COLO829 (cell line): ENCODE measurements at places on chromosomes 12 and 14.
A peak's percentile ranks its signal among the peaks of the same experiment; 100 is the strongest.

- no peak for DNase-seq
These were observed 60.1 kb upstream of the PYGL start for GRCh38 chr14:51004352-51004800.

DNA sequence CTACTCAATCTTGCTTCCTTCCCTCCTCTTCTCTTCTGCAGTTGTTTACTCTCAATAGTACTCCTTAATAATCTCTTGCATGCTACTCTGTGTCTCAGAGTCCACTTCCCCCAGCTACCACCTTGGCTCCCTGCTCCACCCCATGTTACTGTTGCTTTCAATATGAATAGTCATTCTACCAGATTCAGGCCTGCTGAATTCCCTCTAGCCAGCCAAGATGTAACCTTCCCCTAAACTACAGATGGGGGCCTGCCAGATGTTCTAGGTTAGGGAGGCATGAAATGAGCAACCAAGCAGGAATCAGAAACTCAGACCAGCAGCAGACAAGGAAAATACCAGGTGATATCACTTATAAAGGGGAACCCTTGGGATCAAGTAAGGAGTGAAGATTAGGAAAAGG is 392.1 kb upstream of the DDHD1 start:
- DNase-seq = no peak

- no peak for DNase-seq
These were observed 119.2 kb downstream of the PELI2 start for GRCh38 chr14:56237398-56237797.

GRCh38 chr12:321606-322326 is 59.1 kb upstream of the SLC6A13 start:
- no peak for DNase-seq

- DNase-seq = no peak
These were observed 103.5 kb upstream of the PPP4R3A start for GRCh38 chr14:91613459-91614112.

DNA sequence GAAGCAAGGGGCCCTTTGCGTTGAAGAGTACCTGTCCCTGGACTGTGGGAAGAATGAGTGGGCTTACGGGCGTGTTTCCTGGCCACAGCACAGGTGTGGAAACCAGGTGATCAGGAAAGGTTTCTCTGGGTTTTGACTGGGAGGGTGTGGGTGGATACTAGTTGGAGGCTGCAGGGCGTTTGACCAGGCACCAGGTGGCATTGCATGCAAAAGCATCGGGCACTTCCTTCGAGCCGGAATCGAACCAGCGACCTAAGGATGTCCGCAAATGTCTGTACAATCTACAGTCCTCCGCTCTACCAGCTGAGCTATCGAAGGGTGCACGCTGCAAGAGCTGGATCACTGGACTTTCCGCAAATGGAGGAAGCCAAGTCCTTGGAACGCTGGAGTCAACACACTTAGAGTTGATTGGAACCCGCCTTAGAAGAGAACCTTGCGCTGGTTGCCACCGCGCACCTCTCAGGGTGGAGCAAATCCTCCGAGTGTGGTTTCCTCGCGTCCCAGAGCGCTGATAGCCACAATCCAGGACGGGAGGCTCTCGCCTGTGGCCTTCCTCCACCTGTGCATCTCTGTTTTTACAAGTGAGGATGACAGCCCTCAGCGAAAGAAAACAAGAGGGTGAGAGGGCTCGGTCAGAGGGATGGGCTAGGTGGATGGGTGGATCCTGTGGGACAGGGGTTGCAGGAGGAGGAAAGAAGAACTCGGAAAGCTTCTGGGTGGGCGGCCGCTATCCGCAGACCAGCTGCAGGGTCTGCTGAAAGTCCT is 21.2 kb upstream of the RNASE4 start:
- DNase-seq = peak; percentile 68

DNA sequence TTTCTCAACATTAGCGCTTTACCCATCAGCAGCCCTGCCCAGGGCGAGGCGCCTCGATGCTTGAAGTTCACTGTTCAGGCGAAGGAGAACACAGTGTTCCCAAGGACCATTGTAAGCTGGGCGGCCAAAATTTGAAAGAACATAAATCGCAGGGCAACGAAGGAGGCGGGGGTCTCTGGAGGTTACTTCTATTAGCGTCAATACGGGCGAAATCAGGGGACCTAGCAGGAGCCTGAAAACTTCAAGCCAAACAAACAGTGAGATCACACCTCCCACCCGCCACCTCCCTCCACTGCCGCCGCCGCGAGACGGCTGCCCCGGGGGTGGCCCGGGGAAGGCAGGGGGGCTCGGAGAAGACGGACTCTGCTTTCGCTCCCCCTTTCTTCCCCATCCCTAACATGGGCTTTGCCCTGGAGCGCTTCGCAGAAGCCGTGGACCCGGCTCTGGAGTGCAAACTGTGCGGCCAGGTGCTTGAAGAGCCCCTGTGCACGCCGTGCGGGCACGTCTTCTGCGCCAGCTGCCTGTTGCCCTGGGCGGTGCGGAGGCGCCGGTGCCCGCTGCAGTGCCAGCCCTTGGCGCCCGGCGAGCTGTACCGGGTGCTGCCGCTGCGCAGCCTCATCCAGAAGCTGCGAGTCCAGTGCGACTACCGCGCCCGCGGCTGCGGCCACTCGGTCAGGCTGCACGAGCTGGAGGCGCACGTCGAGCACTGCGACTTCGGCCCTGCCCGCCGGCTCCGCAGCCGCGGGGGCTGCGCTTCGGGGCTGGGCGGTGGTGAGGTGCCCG is at the start of gene PDZRN4:
PDZRN4 (plus strand) TSS at position 263 of the 783 bp plus-strand sequence.
- no peak for DNase-seq

DNA sequence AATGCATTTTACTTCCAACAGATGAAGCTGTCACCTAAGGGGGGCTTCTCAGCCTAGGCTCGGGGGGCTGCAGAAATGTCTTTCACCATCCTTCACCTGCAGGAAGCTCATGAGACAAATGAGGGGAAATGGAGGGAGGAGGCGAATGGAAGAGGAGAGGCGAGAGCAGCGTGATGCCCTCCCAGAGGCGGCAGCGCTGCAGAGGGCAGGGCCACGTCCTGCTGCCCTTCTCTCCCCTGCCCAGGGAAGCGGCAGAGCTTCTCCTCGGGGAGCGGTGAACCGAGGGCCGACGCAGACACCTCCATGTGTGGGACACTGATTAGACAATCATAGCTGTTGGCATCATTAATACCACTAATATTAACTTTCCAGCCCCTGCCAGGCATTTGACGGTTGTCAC is 78.3 kb downstream of the SERPINA3 start:
- DNase-seq = no peak

- no peak for DNase-seq
These were observed 161.7 kb downstream of the SLC15A4 start for GRCh38 chr12:128662101-128662500.

- no peak for DNase-seq
These were observed 126.1 kb downstream of the GCH1 start for GRCh38 chr14:54776361-54777001.

DNA sequence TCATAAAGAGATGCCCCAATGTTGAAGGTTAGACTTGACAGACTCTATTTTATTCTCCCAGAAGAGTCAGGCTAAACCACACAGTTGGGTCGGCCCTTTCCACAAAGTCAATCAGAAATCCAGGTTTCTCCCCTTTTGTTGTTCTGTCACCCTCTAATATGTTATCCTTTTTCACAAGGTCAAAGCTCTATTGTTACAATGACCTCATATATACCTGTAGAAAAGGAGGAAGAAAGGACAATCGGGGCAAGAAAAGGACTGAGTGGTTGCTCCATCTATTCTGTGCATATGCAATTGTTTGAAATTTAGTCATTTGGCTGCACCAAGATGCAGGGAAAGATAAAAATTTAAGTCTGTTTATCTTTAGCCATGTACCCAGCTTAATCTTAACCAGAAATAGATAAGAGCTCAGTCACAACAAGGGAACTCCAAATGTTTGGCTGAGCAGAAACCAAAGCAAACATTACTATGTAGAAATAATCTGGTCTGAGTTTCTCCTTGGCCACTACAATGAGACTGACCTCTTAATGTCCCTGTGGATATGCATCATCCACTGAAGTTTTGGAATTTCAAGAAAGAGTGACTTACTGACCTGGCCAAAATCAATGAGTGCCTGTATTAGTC is 503.7 kb downstream of the GALC start:
- no peak for DNase-seq

- peak; percentile 75 for DNase-seq
These were observed 214.5 kb downstream of the PAH start for GRCh38 chr12:102702447-102703114.

- DNase-seq = peak; percentile 67
These were observed 1.9 kb downstream of the MLXIP start for GRCh38 chr12:122080149-122081082.

DNA sequence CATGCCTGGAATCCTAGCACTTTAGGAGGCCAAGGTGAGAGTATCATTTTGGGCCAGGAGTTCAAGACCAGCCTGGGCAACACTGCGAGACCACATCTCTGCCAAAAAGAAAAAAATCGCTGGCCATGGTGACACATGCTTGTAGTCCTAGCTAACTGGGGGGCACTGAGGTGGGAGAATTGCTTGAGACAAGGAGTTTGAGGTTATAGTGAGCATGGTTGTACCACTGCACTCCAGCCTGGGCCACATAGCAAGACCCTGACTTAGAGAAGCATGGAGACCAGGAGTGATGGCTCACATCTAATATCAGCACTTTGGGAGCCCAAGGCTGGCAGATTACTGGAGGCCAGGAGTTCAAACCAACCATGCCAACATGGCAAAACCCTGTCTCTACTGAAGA is 9.2 kb downstream of the PTGES3 start:
- DNase-seq = no peak

DNA sequence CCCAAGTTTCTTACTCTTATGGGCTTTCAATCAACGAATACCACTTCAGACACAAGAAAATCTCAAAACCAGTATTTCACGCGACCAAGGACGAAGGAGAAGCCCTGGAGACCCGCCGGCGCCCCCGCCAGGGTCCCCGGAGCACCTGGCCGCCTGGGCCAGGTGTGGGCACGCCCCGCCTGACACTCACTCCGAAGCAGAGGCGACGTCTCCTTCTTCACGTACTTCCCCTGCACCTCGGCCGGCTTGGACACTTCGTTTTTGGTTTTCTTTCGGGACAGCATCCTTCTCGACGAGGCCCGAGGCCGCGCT is 466 bp downstream of the SAV1 start:
- no peak for DNase-seq

GRCh38 chr14:75709207-75709812 is 48.3 kb downstream of the TTLL5 start:
- peak; percentile 79 for DNase-seq

DNA sequence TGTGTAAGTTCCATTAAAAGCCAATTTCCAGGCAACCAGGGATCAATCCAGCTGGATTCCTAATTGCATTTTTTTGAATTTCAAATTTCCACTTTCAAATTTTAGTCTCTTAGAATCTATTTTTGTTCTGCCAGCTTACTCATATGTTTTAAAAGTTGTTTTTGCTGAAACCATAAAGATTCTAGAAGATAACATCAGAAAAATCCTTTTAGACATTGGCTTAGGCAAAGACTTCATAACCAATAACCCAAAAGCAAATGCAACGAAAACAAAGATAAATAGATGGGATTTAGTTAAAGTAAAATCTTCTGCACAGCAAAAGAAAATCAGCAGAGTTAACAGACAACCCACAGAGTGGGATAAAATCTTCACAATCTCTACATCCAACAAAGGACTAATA is 253.3 kb downstream of the AEBP2 start:
- no peak for DNase-seq

- no peak for DNase-seq
These were observed 397.7 kb upstream of the RGS6 start for GRCh38 chr14:71534506-71534905.

DNA sequence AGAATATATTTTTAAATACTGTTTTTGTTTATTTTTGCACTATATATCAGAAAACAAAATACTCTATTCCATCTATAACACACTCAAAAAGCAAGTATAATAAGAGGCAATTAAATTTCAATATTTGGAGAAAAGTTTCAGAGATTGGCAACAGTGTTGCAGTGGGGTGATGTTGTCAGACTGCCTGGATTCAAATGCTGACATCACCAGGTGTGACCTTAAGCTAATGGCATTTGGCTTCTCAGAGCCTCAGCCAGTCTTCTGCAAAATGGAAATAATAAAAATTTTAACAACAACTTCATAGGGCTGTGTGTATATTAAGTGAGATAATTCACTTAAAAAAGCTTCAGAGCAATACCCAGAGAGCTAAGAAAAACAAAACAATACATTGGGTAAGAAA is 74.7 kb downstream of the TMTC1 start:
- no peak for DNase-seq

DNA sequence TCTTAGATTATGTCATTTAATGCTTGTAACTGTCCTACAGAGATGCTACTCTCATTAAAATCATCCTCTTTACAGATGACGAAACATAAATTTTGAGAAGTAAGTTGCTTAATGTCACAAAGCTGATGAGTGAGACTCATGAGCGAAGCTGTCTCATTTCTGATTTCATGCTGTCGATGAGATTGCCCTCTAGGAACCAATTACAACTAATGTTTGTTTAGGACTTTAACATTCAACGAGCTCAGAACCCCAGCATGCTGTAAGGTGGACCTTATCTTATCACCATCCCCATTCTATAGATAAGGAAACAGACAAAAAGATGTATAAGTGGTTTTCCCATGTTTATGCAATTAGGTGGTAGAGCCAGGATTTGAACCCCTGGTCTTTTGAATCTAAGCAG is 23.1 kb downstream of the BHLHE41 start:
- DNase-seq = no peak

GRCh38 chr12:122873540-122873939 is 22.4 kb downstream of the VPS37B start:
- DNase-seq = no peak

- no peak for DNase-seq
These were observed 77.7 kb downstream of the MAP1LC3B2 start for GRCh38 chr12:116636608-116637519.

DNA sequence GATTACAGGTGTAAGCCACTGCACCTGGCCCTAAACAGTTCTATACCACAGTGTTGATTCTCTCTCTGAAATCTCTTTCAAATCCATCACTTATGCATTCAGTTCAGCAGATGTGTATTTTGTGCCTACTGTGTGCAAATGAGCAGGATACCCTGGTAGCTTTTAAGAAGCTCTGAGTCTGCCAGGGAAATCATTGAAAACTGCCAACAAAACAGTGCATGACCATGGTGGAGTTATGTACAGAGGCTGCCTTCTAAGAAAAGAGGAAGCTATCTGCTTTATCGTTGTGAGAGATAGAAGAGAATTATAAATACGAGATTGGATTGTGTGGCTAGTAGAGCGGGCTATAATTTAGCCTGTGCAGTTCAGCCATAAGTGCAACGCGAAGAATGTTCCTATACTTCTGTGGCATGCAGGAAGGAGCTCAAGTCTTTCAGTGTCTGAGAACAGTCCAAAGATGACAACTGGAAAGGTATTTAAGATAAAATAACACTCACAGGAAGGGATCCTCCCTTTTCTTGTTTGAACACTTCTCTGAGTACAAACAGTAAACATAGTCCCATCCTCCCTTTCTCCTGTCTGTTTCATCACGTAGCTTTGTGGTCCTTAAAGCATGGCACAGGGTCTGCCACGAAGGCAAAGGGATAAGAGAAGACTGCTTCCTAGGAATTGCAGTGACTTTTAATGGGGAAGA is 4.3 kb downstream of the DIP2B start:
- DNase-seq = no peak

GRCh38 chr14:31745741-31746140 is 184.5 kb downstream of the NUBPL start:
- no peak for DNase-seq
